ENCODE measurements at places on chromosomes 11 and 22.

DNA sequence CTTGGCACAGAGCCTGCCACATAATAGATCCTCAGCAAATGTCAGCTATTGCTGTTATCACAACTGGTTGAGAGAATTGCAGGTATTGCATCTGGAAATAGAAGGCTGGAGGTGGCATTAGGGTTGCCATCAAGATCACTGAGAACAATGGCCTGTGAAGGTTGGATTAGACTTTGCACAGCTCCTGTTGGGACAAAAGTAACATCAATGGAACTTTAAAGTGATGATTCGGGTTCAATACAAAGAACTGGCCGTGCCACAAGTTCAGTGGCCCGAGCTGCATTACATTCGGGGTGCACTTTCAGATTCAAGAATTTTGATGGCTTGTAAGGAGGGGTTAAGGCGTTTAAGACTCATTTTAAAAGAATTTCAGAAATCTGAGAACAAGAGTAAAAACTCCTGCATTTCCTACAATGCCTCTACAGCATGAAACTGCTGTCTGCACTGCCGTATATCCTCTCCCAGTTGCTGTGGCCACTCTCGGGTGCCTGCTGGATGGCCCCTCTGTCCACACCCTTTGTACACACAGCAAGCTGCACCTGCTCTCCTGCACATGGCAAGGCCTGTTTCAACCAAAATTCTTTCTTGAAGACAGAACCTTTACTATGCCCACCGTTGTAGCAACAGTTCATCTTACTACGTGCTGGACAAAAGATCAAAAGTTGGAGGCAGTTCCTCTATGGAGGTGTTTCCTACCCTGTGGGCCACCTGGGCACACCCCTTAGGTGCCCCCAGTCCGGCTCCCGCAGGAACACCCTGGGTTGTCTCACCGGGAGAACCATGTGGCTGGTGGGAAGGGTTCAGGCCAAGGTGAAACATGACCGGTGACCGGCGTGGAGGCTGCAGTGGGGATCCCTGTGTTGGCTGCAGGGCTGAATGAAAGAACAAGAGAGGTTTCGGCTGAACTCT is 17.5 kb upstream of the SHANK2 start:
- DNase-seq, result no peak

DNA sequence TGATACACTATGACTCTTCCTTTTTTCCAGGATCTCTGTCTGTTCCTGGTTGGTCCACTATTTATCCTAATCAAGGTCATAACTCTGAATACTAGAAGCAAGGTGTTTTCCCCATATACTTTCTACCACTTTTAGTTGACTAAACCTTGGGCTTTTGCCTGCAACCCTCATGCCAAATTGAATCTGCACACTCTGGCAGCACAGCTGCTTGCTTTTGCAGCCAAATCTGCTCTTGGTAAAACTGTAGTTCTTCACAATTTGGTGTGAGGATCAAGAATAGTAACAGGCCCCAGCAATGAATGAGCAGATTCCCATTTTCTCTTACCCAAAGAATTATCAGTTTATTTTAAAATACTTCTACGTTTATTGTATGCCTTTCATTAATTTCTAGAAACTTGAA is 586.5 kb upstream of the CNTN5 start:
- no peak for DNase-seq

DNA sequence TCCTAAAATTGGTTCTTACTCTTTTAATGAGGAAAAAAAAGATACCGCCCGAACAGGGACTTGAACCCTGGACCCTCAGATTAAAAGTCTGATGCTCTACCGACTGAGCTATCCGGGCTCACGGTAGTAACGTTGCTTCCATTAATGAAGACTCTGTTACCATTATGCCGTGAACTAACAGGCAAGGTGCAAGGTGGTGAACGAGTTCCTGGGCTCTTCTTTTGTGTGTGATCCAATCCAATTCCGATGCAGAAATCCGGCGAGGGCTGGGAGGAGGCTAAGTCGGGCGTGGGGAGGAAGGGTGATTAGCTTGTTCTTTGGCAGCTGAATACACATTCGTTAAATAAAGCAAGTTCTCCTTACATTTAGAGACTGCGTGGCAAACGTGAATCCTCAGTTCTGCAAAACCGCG is 49.0 kb downstream of the OR4D9 start:
- DNase-seq, result no peak

- DNase-seq, result no peak
Measured at GRCh38 chr11:117766576-117766975, 30.4 kb downstream of the DSCAML1 start.

Data from SK-N-MC (cell line).